Activated CD4-positive, alpha-beta T cell treated with anti-CD3 and anti-CD28 coated beads, Interleukin-2, amount 50 U/mL, for 4 hours (primary cell): ENCODE measurements at places on chromosomes 16 and 17.

GRCh38 chr16:15887283-15887682, 1.1 kb downstream of the CEP20 start:
- no peak for DNase-seq

- DNase-seq: no peak
These were observed 12.3 kb upstream of the UBE2I start for GRCh38 chr16:1297018-1297696.

DNA sequence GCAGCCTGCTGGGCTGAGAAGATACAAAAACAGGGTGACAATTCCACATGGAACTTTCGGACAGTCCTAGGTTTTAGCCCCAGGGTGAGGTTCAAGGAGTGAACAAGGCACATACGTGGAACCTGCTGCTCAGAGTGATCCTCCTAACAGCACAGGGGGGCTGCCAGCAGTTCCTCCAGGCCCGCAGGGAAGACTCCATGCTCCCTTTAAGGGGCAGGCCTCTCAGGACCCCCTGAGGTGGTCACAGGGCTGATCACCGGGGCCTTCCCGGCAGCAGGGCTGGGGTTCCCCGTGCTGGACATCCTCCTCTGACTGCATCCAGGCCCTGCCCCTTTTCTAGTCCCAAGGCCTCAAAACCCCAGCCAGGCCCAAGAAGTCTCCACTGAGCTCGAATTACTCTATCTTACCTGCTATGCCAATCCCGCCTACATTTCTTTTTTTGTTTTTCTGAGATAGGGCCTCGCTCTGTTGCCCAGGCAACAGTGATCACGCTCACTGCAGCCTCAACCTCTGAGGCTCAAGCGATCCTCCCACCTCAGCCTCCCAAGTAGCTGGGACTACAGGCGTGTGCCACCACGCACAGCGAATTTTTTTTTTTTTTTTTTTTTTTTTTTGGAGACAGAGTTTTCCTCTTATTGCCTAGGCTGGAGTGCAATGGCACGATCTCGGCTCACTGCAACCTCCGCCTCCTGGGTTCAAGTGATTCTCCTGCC, 10.4 kb downstream of the CANT1 start:
- no peak for DNase-seq

GRCh38 chr16:19085679-19086200, 18.3 kb downstream of the COQ7 start:
- DNase-seq: no peak

- DNase-seq: no peak
These were observed 21.9 kb upstream of the CACNG1 start for GRCh38 chr17:67022451-67022810.

DNA sequence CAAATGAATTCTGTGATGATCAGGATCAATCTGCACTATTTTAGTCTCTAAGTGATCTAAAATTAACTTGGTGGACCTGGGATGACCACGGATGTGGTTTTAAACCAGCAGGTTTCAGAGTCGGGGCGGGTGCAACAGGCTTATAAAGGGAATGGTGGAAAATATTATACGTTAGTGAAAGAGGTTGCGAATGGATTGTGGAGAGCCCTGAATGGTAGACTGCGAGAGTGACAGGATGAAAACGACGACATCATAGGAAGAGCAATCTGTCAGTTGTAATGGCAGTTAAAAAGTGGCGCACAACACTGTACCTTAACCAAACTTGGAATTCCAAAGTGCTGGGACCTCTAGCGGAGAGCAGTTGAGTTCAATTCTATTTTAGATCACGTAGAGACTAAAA, 1.2 kb upstream of the CYB5B start:
- DNase-seq: no peak

DNA sequence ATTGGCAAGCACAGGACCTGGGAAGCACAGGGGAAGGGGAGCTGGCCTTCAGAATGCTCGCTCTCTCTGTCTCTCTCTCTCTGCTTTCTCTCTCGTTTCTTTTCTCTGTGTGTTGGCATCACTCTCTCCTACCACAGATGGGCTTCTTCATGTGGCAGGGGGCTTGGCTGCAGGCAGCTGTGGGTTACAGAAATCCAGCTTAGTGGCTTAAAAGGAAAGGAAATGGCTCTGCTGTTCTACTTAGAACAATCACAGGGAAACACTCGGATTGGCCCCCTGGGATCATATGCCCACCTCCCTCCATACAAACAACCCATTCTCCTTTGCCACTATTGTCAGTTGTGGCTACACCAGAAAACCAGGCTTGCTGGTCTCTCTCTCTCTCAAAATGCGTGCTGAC, 20.4 kb downstream of the TBX2 start:
- no peak for DNase-seq

- DNase-seq: peak; percentile 61
These were observed 97.6 kb downstream of the MRM3 start for GRCh38 chr17:879546-880442.

DNA sequence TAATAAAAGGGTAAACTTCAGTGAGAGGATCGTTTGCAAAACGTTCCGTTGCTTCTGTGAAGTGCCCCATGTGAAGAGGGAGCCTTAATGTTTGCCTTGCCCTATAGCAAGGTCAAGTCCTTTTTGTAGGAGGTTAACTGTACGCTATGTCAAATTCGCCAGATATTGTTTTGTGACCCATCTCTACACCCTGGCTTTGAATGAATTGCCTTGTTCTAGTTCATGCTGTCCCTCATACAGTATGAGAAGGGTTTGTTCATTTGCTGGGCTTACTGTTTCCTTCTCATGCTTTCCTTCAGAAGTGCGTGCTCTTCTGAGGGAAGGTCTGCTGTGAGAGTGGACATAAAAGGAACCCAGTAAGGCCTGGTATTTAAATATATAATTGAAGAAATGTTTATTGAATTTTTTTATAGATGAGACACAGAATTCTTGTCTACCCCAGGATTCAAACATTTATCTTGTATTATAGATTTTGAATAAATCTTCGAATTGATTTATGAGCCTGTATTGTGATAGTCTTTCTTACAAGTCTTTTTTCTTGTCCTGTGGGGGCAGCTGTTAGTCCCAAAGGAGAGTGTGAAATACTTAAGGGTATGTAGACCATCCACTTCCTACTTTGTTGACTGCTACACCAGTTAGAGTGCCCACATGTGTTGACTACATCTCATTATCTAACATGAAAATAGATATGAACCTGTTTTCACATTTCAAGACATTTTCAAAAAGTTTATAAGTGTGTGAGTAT, 1.7 kb downstream of the MAP3K3 start:
- DNase-seq: no peak

DNA sequence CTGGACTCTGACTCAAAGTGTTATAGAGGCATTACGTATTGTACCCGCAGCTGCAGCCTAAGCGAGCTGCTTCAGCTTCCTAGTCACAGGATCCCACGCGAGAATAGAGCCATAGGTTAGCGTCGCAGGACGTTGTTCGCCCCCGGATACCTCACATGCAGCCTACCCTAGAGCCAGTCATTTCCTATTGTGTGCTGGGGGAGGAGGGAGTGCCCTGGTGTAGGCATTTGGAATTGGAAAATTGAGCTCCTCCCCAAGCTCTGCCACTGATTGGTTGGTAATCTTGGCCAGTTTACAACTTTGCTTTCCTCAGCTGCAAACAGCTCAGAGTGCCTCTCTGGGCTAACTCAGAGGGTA, 530 bp downstream of the NAA60 start:
- DNase-seq: peak; percentile 31

GRCh38 chr17:18176176-18176575, 7.5 kb upstream of the ALKBH5 start:
- no peak for DNase-seq

DNA sequence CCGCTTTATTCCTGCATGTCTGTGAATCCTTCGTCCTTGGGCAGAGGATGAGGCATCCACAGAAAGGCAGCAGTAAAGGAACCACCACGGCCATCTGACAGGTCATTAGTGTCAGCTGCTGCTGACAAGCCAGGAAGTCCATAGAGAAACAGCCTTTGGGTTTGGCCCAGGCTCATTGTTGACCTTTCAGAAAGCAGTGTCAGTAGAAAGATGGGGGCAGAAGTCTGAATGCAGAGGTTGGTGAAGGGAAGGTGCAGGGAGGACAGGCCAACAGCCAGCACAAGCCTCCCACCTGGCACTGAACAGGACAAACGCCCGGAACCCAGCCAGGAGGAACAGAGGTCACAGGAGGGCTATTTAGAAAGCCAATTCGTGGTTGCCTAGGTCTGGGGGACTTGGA, 105.8 kb downstream of the VAT1L start:
- DNase-seq: no peak

DNA sequence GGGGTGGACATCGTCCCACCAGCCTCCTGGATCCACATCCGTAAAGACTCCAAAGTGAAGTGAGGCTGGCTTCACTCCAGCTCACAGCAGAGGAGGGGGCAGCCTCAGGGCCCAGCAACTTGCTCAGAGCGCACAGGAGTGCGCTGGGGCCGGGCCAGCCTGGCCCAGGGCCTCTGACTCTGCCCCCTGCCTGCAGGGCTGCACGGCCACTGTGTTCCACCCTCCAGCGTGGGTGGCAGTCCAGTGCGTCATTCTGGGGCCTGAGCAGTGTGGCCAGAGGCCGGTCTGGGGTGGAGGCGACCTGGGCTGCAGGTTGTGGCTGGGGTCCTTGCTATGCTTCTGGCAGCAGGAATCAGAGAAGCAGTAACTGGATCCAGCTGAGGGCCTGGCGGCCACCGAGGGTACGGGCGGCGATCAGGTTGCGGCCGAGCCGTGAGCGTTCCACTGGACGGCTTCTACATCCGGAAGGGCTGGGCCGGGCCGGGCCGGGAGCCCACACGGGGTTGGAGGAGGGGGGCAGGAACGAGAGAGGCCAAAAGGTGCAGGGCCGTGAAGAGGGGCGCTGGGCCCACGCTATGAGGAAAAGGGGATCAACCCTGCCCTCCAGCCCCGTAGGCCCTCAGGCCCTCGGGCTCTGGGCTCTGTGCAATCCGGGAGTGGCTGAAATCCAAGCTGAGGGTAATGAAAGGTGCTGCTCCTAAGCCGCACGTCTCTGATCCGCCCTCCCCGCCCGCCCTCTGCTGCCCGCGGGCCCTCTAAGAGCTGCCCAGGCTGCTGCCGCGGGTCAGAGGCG, at the start of gene FSCN2:
TSS of gene FSCN2 (plus strand) at position 787 of the 793 bp plus-strand sequence. CDS start 155 bp downstream, outside the sequence.
- no peak for DNase-seq

DNA sequence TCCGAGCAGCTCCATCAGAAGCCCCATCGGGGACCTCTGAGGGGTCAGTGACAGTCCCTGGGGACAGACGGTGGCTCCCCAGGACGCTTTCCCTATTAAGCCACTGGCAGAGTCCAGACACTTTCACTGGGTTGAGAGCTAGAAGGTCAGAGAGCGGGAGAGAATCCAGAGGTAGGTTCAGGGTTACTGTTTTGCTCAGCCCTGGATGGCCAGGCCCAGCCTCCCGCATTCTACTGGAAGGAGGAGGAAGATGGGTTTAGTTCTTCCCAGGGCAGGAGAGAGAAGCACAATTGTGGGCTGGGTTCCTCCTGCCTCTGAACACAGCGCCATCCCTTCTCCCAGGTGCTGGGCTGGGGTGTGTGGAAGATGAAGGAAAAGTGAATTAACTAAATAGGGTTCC, 452.8 kb downstream of the SLC39A11 start:
- DNase-seq: no peak

DNA sequence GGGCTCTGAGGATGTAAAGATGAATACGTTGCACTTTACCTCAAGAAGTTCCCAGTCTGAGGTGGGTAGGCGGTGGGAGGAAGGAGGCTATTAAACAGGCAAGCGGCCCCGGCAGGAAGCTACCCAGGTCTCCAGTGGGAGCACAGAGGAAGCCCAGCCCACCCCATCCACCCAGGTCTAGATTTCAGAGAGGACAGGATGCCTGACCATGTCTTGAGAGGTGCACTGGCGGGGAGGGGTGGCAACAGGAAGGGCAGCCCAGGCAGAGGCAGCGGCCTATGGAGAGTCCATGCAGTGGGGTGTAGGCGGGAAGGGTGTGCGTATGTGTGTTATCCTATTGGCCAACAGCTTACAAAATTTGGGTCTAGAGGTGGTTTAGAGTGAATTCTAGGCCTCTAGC, 13.9 kb downstream of the SARM1 start:
- DNase-seq: no peak

DNA sequence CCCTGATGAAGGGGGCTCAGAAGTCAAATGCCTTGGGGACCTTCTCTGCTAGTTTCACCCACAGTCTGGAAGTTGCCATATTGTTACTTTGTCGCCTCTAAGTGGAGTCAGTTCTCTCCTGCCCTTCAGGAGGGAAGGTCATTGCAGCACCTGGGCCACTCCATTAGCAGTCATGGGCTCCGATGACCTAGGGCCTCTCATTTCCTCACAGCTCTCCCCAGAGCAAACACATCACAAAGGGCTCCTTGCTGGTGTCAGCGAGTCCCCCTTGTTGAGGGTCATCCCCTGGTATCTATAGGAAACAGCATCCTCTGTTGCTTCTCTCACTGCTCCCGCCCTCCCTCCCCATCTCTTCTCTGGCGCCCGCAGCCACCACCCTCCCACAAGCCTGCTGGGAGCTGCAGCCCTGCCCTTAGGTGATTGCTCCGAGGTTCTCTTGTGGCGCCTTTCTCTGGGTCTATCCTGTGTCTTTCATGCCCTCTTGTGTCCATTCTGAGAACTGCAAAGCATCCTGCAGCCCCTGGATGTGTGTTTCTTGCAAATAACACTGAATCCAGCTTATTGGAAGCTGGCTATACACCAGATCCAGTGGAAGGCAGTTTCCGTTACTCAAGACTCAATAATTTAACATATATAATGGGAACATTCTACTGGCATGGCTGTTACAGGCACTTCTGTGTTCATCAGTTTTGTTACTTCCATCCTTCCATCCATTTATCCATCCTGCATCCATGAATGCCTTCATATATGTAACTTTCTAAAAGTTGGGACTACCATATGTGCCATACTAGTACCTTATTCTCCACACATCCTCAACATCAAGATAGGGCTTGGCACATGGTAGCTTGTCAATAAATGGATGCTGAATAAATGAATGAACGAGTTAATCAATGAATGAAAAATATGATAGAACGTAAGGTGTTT, 21.2 kb downstream of the PDILT start:
- peak; percentile 24 for DNase-seq

GRCh38 chr16:86751076-86752030, 173.0 kb downstream of the FOXL1 start:
- DNase-seq: no peak

- DNase-seq: no peak
These were observed 544 bp downstream of the CCP110 start for GRCh38 chr16:19524356-19524615.

GRCh38 chr17:69485901-69486643, 71.6 kb downstream of the MAP2K6 start:
- DNase-seq: no peak

GRCh38 chr17:60147553-60148223, 2.1 kb upstream of the CA4 start:
- DNase-seq: no peak

DNA sequence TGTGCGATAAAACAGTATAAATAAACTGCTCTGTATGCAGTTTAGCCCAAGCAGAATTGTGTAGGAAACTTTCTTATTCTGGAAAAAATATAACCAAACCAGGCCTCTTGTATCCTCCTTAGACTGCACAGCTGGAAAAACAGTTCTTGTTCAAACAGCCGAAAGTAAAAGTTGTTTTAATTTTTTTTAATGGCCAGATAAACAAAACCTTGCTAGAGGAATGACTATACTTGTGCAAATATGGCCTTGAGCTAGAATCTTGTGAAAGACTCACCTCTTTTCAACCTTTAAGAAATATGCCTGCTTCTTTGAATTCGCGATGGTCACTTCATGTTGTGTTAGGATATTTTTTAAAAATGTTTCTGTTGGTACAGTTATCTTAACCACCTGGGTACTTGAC, 114.5 kb upstream of the MAF start:
- no peak for DNase-seq
